ENCODE measurements at places on chromosomes 7 and 10.

DNA sequence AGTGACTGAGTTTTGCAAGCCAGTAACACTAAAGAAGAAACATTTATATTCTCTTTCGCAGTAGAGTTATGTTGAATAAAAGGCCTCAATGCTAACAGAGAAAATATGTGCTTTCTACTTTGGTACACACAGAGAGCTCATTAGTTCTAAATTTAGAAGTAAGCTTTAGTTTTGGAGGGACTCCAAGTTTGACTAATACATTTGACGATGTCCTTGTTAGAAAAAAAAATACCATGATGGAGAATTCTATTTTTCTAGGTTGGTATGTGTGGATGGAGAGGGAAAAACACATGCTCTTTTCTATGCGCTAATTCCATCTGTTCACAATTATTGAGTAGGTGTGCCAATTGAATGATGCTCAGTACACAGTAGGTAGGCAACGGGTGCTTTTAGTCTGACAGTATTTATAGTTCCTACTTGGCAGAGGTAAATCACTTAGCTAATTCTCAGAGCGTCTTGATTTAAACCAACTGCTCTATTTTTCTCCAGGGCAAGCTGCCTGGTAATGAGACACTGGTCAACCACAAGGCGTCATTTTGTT is 327.2 kb upstream of the AKR1E2 start:
- peak; percentile 69 for DNase-seq

GRCh38 chr10:79241990-79242619 is 105.2 kb upstream of the PPIF start:
- DNase-seq: no peak

DNA sequence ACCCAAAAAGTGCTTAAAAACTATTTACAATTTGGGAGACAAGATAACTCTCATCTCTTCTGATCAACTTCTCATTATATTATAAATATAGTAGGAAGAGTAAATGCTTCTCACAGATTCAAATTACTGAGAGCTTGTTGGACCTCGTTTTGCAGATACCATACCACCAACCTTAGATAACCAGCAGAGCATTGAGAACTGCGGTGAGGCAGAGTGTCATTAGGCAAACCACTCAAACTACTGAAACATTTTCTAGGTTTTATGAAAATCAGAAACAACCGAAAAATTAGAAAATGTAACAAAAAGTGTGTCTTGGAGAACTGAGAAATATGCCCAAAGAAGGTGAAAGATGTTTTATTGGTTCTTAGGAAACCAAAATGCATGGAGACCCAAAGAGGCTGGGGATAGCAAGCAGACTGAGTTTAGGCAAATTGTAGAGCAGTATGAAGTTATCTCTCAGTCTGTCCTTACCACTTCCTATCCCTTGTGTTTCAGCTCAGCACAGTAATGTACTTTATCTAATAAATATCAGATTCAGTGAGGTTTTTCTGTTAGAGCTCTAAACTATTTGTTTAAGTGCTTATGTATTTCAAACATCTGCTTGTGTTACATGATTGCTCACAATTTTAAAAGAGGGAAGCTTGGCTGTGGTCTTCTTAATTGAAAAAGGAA is 77.9 kb downstream of the HECTD2 start:
- no peak for DNase-seq

DNA sequence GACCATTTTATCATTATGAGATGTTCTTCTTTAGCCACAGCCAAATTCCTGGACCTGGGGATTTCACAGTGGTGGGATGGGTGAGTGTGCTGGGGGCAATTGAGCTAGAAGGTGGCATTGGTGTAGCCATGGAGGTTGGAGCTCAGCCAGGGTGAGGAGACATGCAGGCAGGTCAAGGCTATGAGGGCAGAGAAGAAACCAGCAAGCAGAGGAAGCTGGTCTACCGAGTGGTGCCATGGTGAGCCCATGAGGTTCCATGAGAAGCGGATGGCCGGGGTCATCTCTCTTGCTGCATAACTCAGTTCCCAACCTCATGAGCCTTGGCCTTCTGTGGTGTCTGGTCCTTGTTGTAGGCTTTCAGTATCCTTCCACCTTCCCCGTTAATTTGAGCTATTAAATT is 91.4 kb downstream of the CARD11 start:
- DNase-seq: no peak

DNA sequence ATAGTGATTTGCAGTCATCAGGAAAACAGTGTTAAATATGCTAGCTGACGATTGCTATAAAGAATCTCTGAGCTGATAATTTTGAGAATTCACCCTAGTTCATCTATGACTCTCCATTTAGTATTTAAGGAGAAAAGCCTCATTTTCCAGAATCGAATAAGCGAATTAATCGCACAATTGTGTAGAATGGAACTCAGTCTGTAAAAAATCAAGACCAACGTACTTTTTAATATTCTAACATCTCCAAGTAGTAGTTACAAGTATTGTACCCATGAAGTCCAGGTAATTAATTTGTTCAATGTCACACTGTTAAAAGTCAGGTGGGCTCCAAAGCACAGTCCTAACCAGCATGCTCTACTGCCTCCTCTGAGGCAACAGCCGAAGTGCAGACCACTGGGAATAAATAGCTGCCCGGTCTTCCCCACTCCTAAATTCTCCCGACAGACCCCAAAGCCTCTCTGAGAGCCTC is 380 bp upstream of the AGBL3 start:
- DNase-seq: no peak

- DNase-seq: no peak
Measured at GRCh38 chr10:58942724-58943123, 233.7 kb upstream of the PHYHIPL start.

- DNase-seq: no peak
Measured at GRCh38 chr7:108839076-108839475, 269.4 kb downstream of the DNAJB9 start.

DNA sequence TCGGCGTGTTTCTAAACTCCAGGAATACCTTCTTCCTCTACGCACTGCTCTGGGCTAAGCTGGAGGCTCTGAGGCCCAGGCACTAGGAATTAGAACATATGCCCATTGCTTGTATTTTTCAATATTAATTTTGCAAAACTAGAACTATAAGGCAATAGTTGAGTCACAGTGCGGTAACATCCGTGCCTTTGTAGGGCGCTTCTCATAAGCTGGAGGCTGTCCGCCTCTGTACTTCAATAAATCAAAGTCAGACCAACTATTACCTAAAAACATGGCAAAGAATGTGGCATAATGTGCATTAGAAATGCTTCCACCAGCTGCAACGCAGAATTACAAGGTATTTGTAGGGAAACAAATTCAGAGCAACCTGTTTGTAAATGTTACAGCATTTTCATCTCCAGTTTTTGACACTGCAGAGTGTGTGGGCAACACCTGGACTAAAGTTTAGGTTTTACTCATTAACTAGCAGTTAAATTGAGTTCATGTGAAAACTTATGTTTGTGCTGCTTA is 440 bp upstream of the MINDY3 start:
- no peak for DNase-seq

GRCh38 chr7:144738708-144739314 is 97.0 kb downstream of the TPK1 start:
- no peak for DNase-seq

DNA sequence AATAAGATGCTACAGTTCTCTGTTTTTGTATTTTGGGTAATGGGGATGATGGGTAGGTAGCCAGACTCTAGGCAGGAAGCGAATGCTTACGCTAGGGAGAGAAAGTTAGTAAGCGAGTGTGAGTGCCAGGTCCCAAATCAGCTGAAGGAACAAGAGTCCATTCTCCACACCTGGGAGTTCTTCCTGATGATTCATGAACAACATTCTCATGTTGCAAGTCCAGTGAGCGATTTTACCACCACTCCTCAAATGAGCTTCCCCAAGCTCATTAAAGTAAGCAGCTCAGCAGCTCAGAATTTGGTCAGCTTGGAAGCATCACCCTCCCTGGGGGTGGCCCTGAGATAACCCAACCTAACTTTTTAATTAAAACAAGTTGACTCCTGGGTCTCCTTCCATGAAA is 27.3 kb downstream of the SH3PXD2A start:
- no peak for DNase-seq

GRCh38 chr7:7851381-7851780 is 117.2 kb upstream of the GLCCI1 start:
- no peak for DNase-seq

DNA sequence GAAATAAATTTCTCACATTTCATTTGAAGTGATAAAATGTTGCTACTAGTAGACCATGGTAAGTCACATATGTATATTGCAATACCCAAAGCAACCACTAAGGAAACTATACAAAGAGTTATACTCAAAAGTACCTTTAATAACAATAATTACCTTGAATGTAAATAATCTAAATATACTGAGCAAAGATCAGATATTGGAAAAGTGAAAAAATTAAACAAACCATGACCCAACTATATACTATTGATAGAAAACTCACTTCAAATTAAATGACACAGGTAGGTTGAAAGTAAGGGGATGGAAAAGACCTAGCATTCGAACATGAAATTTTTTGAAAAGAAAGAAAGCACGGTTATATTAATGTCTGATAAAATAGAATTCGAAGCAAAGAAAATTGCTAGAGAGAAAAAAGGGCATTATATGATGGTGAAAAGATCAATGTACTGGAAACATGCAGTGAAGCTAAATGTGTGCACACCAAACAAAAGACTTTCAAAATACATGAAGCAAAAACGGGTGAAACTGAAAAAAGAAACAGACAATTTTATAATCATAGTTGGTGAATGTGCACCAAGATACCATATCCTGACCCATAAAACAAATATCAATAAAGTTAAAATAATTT is 29.1 kb downstream of the TFPI2 start:
- DNase-seq: no peak

DNA sequence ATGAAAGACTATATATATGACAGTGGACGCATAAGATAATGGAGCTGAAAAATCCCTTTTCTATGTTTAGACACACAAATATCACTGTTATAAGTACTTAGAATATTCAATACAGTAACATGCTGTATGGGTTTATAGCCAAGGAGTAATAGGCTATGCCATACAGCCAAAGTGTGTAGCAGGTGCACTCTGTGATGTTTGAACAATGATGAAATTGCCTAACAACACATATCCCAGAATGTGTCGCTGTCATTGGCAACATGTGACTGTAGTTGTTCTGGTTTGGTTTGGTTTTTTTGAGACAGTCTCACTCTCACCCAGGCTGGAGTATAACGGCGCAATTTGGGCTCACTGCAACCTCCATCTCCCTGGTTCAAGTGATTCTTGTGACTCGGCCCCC is 26.1 kb downstream of the NOM1 start:
- no peak for DNase-seq

GRCh38 chr7:146647445-146647844 is 530.8 kb downstream of the CNTNAP2 start:
- no peak for DNase-seq

DNA sequence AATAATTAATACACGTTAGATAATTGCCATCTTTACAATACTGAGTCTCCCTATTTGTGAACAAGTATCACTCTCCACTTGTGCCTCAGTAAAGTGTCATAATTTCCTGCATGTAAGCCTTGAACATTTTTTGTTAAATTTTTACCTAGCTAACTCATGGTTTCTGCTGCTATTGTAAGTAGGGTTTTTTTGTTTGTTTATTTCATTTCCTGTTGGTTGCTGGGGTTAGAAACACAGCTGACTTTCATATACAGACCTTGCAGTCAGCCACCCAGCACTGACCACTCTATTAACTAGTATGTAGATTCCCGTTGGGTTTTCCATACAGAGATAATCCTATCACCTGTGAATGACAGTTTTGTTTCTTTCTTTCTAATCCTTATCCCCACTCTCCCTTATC is 133.3 kb downstream of the MPP7 start:
- DNase-seq: no peak

DNA sequence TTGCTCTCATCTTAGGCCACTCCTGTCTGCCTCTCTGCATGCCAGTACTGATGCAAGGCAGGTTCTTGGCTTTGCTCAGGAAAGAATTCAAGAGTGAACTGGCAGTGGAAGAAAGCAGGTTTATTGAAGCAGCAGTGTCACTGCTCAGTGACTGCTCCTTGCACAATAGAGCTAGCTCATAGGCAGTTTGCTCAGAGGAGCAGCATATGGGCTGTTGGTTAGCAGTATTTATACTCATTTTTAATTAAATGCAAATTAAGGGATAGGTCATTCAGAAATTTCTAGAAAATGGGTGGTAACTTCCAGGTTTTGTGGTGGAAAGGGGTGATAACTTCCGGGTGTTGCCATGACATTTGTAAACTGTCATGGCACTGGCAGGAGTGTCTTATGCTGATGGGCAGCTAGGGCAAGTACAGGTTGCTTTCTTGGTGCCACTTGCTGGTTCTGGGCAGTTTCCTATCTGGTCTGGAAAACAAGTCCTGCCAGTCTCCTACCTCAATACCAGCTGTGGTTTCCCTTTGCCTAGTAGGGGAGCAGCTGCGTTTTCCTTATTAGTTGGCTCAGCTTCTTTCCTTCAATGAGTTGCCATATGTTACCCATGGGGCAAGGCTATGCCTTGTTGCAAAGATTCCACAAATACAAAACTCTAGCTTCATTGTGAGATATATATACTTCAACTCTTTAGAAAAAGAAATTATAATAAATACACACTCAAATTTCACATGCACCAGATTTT is 64.8 kb upstream of the CALD1 start:
- DNase-seq: no peak

- no peak for DNase-seq
Measured at GRCh38 chr10:100653957-100654781, 91.2 kb upstream of the PAX2 start.

- no peak for DNase-seq
Measured at GRCh38 chr7:21948364-21948763, 2.7 kb upstream of the CDCA7L start.

- DNase-seq: no peak
Measured at GRCh38 chr10:79417266-79417665, 28.2 kb downstream of the ZCCHC24 start.

DNA sequence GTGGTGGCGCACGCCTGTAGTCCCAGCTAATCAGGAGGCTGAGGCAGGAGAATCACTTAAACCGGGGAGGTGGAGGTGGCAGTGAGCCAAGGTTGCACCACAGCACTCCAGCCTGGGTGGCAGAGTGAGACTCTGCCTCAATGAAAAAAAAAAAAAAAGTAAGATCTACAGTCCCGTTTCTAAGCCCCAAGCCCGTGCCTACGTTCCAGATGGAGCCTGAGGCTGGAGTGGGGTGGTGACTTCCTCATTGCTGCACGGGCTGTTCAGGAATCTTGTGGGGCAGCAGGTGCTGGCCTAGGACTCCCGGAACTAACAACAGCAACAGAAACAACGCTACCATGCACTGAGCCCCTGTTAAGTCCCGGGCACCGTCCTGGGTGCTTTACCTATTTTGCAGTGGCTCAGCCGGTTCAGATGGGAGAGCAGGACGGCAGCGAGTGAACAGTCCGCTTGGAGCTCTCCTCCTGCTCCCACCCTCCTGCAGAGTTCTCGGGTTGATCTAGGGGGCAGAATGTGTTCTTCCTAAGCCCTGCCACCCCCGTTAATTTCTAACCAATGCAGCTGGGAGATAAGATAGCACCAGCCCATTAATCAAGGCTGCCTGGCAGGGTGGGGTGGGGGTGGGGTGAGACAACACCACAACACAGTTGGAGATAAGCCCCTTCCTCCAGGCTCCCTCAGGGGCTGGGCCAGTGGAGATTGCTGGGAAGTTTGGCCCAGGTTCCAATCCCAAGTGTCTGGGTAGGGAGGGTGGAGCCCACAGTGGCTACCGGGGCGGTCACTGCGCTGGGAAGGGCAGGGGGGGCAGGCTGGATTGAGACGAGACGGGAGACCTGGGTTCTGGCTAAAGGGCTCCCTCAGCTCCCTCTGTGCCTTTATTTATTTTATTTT is 17.0 kb upstream of the SFRP5 start:
- DNase-seq: no peak

- no peak for DNase-seq
Measured at GRCh38 chr10:60778971-60779796, 906 bp downstream of the CDK1 start.

All from AG09319 (cell line).